ENCODE measurements at places on chromosomes 16 and 17. TPM values are rescaled to one million over a fixed set of nuclear protein-coding genes. Genes with fewer than 3 reads are reported as not detected.

DNA sequence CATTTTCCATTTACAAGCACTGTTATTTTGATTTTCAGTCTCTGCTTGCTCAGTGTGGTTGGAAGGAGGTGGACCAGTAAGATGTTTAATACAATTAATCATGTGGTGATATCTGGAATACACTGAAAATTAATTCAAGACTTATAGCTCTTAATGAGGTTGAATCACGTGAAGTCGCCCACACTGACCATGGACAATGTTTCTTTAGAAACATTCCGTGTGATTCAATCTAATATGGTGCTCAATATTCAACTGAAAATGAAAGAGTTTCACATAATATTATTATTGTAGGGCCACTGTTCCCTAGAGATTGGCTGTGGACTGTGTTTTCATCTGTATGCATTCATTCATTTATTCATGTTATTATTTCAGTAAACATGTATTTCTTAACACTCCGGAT lies 45.2 kb upstream of the MAF start:
- H3K36me3 ChIP-seq, result no peaks in the 10 kb centered on the region
- H3K4me3 ChIP-seq, result no peak overlapping the region

DNA sequence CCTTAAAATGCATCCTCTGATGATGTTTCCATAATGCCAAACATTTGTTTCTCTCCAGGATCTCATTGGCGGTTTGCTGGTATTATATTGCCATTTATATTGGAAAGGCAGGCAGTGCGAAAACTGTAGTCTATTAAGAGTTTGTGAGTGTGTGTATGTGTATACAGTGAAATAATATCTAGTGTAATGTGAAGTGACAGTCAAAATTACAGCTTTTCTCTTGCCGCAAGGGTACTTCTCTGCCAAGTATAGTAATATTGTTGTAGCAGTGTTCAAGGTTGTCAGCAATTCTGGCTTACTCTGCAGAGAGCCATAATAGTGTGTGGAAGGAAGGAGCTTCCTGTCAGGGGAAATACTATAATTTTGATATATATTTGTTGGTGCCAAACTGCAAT lies 178.6 kb downstream of the WWOX start:
- H3K27me3 ChIP-seq, result no peaks in the 10 kb centered on the region
- no peaks in the 10 kb centered on the region for H3K36me3 ChIP-seq
- no peak overlapping the region for H3K4me3 ChIP-seq
- no peak for DNase-seq

DNA sequence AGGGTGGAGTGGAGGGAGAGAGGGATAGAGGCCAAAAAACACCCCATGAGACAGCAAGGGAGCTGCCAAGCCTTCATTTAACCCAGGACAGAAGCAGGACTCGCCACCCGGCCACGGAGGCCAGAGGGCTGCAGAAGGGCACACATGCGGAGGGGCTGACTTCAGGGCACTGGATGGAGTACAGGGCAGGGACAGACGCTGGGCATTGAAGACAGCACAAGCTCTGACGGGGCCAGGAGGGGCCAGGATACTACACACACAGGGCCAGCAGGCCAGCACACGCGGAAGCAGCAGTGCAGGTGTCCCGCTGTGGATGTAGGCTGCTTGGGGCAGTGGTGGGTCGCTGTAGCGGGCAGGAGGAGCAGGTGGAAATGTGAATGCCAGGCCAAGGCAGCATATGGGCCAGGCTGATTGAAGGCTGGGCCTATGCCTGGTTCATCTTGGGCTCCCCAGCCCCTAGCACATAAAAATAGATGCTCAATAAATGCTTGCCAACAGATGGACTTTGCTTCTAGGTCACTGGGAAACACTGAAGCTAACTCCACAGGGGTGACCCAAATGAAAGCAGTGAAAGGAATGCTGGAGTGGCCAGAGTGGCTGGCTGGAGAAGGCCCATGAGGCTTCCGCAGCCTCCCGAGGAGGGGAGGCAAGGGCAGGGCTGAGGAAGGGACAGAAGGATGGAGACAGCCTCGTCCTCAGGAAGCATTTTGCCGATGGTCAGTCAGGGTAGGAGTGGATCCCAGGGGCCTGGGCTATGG lies 61.6 kb downstream of the GNA13 start:
- no peak overlapping the region for H3K4me3 ChIP-seq
- no peaks in the 10 kb centered on the region for H3K27me3 ChIP-seq
- H3K4me1 ChIP-seq, result peaks cover 41% of the 10 kb centered on the region
- H3K27ac ChIP-seq, result no peak overlapping the region
- no peaks in the 10 kb centered on the region for H3K36me3 ChIP-seq

DNA sequence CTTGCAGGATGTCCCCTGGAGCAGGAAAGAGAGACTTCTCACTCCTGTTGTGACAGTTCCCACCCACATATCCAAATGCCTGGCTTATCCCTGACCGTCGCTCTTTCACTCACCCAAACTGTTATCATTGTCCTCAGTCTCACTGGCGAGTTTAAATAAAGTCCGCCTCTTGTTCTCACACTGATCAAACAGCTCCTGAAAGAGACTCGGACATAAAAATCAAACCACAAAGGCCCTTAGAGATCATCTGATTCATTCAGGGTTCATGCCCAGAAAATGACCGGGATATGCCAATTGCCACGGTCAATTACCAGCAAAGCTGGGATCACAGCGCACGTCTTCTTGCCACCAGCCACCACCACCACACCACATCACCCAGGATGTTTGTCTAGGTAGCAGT lies 19.9 kb downstream of the GGA3 start:
- no peak overlapping the region for H3K27ac ChIP-seq
- no peak for DNase-seq

GRCh38 chr16:88545781-88546180 lies 24.4 kb upstream of the ZC3H18 start:
- H3K27ac ChIP-seq, result no peak overlapping the region
- H3K4me1 ChIP-seq, result no peaks in the 10 kb centered on the region
- no peaks in the 10 kb centered on the region for H3K36me3 ChIP-seq
- H3K4me3 ChIP-seq, result no peak overlapping the region

DNA sequence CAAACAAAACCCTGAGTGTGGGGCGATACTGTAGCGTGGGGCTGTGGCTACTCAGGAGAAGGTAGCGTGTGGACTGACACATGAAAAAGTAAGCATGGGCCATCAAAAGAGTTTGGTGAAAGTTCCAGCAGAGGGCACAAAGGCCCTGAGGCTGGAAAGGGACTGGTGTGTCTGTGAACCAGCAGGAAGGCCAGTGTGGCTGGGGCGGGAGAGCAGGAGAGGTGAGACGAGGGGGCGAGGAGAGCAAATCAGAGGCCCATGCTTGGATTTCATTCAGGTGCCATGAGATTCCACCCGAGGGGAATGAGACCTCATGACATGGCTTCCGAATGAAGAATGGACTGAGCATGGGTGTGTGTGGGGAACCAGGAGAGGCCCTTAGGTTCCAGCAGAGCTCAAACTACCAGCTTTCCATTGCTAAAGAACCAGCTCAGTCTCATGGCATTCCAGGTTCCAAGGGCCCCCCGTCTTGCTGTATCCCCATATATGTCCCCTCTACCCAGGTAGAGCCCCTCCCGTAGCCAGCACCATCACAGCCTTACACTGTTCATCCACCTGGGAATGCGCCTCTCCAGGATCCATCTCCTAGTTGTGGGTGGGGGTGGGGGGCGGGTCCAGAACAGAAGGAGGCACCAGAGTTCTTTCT lies 31.1 kb downstream of the TRPV2 start:
- no peak overlapping the region for H3K4me3 ChIP-seq
- no peaks in the 10 kb centered on the region for H3K27me3 ChIP-seq
- peaks cover 17% of the 10 kb centered on the region for H3K36me3 ChIP-seq
- H3K27ac ChIP-seq, result no peak overlapping the region
- no peak for DNase-seq

DNA sequence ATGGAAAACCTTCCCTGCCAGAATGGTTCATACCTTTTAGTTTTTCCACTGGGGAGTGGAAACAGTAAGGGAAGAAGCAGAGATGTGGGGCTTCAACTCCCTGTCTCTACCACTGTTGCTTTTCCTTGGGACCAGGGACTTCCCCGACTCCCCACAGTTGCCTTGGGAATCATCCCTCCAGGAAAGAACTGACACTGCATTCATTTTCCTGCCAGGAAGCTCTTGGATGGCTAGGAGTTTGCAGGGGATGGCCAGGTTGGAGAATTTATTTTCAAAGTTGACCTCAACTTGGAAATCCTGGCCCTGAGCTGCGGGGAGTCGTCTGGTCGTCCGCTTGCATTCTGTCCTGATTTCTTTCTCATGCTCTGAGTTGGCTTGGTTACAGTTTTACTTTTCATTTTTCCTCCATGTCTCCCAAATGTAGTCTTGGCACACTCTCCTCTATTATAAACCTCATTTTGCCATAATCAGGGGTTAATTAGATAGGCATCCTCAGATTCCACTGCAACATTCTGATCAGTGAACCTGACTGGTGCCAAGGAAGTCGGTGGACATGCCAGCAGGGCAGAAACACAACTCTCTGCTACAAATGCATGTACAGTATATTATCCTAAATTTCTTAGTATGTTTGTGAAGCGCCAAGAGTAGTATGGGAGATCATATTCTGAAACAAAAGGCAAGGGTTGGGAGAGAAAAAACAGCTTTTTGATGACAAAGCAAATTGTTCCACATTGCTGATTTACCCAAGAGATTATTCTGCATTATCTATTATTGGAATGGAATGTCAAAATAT lies 220.5 kb upstream of the XYLT1 start:
- no peak overlapping the region for H3K4me3 ChIP-seq
- peaks cover 16% of the 10 kb centered on the region for H3K27me3 ChIP-seq
- H3K36me3 ChIP-seq, result no peaks in the 10 kb centered on the region
- H3K4me1 ChIP-seq, result no peaks in the 10 kb centered on the region
- no peak for DNase-seq

- H3K36me3 ChIP-seq, result no peaks in the 10 kb centered on the region
- no peaks in the 10 kb centered on the region for H3K27me3 ChIP-seq
- H3K27ac ChIP-seq, result no peak overlapping the region
- peak overlapping the region; percentile 83 for H3K4me3 ChIP-seq
These were observed 448 bp downstream of the STAT5B start for GRCh38 chr17:42275527-42276358.

DNA sequence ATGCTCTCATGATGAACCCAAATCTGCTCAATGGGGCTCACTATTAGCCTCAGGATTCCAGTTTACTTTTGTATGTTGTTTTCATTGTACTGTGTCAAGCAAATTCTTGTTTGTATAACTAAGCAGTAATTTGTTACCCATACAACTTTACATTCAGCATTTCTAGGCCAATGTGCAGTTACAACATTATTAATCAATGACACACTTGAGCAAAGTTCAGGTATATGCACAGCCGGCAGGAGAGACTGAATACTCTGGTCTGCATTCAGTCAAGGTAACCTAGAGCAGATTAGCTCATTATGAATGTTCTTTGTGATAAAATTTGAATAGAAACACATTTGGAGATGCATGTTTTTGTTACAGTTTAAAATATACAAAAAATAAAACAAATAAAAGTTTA lies 2.2 kb upstream of the MYO1D start:
- peaks cover 14% of the 10 kb centered on the region for H3K4me1 ChIP-seq
- no peak for DNase-seq
- H3K27ac ChIP-seq, result no peak overlapping the region
- no peak overlapping the region for H3K4me3 ChIP-seq
- no peaks in the 10 kb centered on the region for H3K27me3 ChIP-seq

DNA sequence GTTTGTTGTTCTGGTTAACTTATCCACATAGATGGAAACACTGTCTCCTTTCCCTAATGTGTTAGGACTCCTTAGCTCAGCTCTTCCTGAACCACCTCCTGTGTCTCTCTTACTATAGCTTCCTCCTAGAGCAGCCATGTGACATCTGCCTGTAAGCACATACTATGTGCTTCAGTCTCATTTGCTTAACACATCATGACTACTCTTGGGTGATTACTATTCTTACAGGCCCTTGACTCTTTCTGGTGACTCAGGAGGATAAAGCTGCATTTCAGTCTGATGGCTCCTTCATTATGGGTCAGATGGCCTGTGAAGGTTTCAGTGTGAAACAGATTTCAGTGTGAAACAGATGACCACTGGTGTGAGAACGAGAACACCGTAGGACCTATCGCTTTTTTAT lies 320 bp upstream of the KRTAP4-2 start:
- no peak for DNase-seq
- no peak overlapping the region for H3K27ac ChIP-seq
- no peaks in the 10 kb centered on the region for H3K4me1 ChIP-seq
- no peaks in the 10 kb centered on the region for H3K27me3 ChIP-seq
- H3K4me3 ChIP-seq, result no peak overlapping the region
- no peaks in the 10 kb centered on the region for H3K36me3 ChIP-seq

GRCh38 chr17:34199932-34200534 lies 55.1 kb upstream of the CCL2 start:
- H3K4me3 ChIP-seq, result no peak overlapping the region
- H3K27me3 ChIP-seq, result peaks cover 9% of the 10 kb centered on the region
- H3K36me3 ChIP-seq, result no peaks in the 10 kb centered on the region
- no peak overlapping the region for H3K27ac ChIP-seq
- peak; percentile 60 for DNase-seq

Gene GDPD3
- 27.5 TPM for total RNA-seq

Gene SMIM5
- 0.31 TPM for total RNA-seq

Gene CACNG5
- not detected for total RNA-seq

Gene SCGB1C2
- total RNA-seq, result not detected

Gene MRPS23
- 50.3 TPM for total RNA-seq

Gene WNT3
- 14.0 TPM for total RNA-seq

Gene TEX19
- 0.24 TPM for total RNA-seq
